ENCODE measurements at places on chromosomes 7 and 10.

- peak; percentile 34 for DNase-seq
Measured at GRCh38 chr7:30028749-30029635, 780 bp downstream of the PLEKHA8 start.

GRCh38 chr7:41786404-41786803 is 83.5 kb upstream of the INHBA start:
- DNase-seq: no peak

GRCh38 chr10:88861036-88861435 is 9.4 kb upstream of the ANKRD22 start:
- DNase-seq: no peak

GRCh38 chr7:3349126-3349525 is 48.1 kb downstream of the SDK1 start:
- DNase-seq: no peak

GRCh38 chr7:56250135-56250534 is 133.9 kb upstream of the NUPR2 start:
- DNase-seq: no peak

DNA sequence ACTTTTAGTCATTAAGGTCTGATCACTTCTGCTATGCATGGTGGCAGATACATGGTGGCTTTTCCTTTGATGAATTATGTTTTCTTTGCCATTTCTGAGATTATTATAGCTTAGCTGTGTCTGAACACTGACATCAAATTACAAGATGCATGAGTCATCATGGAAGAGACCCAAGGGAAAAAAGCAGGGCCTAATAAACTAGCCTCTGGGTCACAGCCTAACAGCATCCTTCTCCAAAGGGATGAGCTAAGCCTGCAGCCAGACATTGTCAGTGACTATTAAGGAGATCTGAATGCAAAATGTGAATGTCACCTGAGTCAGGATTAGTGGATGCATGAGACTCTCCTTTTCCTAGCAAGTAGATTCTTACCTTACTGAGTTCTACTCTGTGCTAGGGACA is 19.1 kb upstream of the OGDHL start:
- peak; percentile 47 for DNase-seq

GRCh38 chr7:149500910-149501309 is 3.3 kb upstream of the ZNF746 start:
- DNase-seq: no peak

DNA sequence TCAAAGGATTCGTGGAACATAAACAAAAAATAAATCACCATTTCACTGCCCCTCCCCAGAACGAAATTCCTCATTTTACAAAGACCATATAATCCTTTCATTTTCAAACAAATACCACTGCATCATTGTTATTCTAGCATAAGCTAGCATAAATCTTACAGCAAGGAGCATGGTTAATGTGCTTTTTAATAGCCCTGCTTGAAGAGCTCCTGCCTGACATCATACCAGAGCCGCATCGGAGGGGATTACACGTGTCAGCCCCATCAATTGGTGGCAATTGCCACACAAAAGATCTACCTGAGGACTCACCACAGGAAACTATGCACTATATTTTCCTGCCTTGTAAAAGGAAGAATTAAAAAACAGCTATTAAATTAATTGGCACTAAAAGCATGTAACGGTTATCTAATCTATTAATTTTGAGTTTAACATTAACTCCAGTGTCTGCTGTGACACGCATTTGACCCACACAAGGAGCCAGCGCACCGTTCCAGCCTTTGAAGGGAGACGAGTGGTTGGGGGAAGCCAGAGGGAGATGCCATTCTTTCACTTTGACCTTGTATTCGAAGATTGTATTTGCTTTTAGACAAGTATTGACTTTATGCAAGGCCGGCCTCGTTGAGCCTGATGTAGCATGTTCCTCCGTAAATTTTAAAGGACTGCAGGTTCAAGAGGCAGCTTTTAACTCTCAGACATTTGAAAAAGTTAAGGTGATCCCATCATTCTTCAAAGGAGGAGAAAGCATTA is 261.1 kb upstream of the RNF32 start:
- no peak for DNase-seq

GRCh38 chr7:69596723-69597277 is 1.5 kb upstream of the AUTS2 start:
- peak; percentile 1 for DNase-seq

DNA sequence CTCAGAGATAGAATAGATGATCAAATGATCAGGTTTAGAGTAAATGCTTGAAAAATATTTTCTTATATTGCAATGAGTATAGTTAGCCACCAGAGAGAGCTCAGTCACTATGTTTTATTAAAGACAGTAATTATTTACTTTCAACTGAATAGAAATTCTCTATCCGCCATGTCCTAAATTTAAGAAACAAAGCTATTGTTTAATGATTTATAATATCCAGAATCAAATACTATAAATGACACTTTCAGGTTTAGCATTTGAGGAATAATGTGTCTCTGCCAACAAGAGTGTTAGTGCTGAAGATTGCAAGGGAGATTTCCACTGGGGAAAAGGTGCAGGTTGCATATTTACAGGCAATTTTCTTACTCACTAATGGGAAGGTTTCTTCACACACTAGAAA is 184.7 kb downstream of the DGKB start:
- peak; percentile 10 for DNase-seq

- peak; percentile 38 for DNase-seq
Measured at GRCh38 chr10:110429301-110429700, 68.4 kb upstream of the DUSP5 start.

- no peak for DNase-seq
Measured at GRCh38 chr10:36048236-36048635, 406.1 kb upstream of the FZD8 start.

All from iris pigment epithelial cell (primary cell).